ENCODE measurements at places on chromosomes 11 and 22.

DNA sequence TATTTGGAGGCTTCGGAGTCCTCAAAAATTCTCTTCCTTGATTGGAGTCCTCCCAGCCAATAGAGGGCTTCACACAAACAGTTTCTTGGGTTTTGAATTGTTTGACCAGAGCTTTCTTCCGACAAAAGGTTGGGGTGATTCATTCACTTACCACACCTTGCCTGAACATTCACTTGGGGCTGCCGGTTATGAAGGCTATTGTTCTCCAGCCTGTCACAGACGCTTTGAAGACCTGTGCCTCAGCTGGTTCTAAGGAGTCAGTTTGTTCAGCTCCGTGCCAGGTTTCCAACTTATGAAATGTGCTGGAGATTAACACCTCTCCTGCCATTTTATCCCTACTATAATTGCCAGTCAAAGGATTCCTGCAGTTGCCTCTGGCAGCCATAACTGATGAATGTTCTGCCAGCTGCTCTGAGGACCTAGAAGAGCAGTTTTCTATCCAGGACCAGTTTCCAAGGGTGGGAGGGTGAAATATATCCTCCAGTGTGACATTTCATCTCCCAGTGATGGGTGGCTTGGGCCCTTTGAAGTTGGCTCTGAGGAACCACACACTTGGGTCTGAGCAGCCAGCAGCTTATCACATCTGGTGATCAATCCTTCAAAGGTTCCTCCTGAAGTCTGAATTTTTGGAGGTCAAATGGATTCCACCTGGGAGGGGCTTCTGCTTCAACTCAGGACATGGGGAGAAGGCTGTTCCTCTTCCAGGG, 31.4 kb downstream of the LIMK2 start:
- no peak for DNase-seq

DNA sequence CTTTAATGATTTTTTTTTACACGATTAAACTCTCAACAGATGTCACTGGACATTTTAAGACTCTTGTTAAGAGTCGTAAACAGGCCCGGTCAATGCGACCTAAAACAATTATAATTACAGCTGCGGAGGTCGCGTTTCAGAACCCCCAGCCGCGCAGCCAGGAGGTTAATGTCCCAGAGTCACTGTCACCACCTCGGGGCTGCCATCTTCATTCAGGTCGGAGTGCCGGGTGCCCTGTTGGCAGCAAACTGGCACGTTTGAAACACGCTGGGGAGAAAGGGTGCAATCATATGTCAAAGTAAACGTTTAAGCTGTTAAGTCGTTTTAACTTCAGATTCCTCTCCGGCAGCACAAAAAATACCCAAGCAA, 711 bp upstream of the PHF21B start:
- DNase-seq: no peak

GRCh38 chr11:88152381-88152780, 22.9 kb downstream of the RAB38 start:
- no peak for DNase-seq

GRCh38 chr11:35276396-35277145, 137.6 kb downstream of the CD44 start:
- no peak for DNase-seq

DNA sequence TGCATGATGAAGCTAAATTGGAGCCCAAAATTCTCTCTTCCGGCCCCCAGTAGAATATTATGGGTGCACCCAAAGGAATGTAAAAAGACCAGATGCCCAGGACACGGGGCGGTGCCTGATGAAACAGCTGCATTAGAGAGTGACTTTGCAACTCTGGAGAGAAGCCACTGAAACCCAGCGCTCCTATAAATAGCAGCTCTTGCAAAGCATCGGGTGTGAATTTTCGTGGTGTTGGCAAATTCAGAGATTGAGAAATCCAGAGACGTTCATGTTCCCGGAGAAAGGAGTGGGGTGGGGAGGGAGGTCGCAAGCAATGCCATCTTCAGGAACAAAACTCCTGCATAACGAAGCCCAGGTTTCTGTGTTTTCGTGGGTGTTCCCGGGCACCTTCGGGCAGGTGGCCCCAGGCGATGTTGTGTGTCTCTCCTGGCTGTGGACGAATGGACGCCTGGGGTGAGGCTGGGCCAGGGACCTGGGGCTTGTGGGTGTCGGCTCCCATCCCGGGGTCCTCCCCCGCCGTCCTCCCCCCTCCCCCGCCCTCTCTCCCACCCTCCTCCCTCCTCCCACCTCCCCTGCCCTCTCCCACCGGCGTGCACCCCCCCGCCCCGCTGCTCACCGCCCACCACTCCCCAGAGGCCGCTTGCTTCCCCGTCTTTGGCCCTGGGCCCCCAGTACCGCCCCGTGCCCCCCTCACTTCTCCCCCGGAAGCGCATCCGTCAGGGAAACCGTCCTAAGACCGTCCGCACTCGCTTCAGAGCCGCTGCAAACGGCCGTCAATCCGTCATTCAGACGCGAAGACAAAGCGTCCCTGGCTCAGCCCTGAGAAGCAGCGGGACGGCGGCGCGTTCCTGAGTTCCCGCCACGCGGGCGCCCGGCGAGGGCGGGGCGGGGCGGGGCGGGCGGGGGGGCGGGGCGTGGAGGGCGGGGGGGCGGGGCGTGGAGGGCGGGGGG, 26.7 kb upstream of the TOLLIP start:
- DNase-seq: peak; percentile 81

- DNase-seq: no peak
Observed at GRCh38 chr11:6570691-6571427, 32.6 kb downstream of the RRP8 start.

- DNase-seq: no peak
Observed at GRCh38 chr11:107921997-107922396, 6.3 kb upstream of the RAB39A start.

DNA sequence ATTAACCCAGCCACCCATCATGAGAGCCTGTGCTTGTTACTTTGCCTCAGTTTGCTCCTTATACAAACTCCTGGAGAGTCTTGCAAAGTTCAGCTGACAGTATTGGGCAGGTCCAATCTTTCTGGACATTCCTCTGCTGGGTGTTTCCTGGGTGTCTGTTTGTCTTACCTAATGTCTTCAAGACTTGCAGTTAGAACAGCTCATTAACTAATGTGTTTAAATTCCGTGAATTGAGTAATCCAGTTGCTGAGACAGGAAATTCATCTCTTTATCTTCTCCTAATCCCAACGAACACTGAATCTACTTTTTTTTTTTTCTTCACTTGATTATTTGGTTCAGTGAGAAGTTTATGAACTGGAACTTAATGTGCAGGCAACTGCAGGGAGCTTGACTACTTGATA, 20.6 kb downstream of the BCO2 start:
- DNase-seq: no peak

GRCh38 chr11:34585304-34585734, 35.6 kb upstream of the EHF start:
- DNase-seq: no peak

DNA sequence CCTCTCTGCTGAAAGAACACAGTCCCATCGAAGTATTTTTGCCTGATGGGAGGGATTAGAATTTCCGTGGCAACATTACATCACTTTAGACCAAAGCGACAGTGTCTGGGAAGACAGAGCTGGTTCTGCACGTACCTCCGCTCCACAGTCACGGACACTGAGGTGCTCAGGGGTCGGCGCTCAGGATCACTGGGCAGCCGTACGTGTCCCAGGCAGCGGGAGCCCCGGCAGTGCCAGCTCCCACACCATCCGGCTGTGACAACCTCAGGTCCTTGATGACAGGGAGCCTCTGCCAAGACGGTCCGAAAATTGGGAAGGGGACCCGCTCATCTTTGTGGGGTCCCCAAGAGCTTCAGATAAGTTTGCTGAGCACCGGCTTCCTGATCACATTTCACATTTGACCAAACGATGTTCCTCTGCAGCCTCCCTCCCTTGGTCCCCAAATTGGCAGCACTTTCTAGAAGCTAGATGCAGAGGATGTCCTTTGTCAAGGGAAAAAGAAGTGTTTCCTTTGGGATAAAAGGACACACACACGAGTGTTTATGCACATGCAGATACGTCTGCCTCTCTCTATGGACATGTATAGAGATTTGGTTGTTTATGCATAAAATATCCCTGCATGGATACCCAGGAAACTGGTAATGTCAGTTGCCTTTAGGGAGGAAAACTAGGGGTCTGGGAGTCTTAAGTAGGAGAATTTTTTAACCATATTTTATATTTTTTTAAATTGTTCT, 61.6 kb upstream of the LINC01488 start:
- no peak for DNase-seq

- DNase-seq: no peak
Observed at GRCh38 chr22:20004464-20004863, 12.2 kb downstream of the ARVCF start.

- DNase-seq: no peak
Observed at GRCh38 chr11:69551963-69552362, 70.5 kb downstream of the LINC01488 start.

DNA sequence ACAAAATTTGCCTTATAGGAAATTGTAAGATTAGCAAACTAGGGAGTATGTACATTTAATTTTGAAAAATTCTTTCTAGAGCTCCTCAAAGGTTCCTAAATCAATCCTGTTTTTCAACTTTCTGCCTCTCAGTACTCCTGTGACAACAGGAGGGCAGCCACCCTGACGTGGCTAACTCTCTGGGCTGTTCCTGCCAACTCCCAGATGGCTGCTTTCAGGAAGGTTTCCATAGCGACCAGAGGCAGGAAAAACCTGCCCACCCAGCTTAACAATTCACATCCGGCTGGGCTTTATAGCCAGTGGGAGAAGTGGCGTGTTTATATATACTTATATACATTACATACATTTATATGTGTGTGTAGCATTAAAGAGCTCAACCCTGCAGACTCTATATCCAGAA, 26.5 kb downstream of the SGSM3 start:
- no peak for DNase-seq

DNA sequence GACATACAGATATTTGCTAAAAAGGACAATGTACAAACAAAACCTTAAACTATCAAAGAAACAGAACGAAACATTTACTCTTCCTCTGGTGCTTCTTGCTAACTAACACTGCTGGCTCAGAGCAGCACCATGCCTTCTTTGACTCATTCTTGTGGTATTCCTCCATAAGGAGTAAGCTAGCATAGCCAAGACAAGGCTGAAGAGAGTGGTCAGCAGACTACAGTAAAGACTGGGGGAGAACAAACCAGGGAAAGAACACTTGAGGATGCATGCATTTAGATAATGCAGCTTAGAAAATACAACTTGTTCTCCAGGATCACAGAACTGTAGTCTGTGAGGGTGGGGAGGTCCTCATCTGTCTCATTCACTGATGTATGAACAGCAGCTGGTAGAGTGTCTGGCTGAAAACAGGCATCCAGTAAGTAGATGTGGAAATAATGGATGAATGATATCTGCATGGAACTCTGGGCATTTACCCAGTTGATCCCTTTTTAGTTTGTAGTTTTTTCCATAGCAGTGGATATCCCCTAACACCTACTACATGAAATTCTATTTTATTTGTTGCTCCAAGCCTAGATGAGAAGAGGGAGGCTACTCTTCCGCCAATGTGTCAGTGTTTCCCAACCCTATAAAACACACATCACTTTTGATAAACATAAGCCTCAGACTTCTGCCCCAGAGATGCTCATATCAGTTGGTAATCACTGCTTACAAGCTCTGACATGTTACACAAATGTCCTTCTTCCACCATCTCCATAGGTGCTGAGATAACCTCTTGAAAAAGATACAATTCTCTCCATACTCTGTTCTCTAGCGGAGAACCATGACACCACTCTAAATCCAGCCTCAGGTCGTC, 7.3 kb downstream of the SNX19 start:
- no peak for DNase-seq

DNA sequence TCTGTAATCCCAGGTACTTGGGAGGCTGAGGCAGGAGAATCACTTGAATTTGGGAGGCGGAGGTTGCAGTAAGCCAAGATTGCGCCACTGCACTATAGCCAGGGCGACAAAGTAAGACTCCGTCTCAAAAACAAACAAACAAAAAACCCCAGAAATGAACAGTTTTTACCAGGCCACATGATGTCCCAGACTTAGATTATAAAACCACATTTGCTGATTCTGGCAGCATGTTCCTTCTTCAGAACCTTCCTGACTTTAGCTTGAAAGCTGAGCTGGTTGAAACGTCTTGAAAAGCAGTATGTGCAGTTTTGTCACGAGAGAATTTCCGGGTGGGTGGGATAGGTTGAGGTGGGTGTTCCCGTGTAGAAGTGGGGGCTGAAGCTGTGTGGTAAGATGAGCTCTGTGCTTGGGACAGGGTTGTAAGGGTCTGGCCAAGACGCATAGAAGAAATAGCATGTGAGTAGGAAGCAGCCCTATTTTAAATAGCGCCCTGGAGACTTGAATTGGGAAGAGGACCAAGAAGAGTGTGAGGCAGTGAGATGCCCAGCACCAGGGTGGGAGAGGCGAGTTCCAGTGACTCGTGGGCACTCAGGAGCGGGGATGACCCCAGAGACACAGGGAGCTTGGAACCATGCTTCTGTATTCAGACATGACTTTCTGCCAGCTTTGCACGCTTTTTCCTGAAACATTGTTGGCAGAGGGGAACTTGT, 7.6 kb downstream of the AP2A2 start:
- no peak for DNase-seq

DNA sequence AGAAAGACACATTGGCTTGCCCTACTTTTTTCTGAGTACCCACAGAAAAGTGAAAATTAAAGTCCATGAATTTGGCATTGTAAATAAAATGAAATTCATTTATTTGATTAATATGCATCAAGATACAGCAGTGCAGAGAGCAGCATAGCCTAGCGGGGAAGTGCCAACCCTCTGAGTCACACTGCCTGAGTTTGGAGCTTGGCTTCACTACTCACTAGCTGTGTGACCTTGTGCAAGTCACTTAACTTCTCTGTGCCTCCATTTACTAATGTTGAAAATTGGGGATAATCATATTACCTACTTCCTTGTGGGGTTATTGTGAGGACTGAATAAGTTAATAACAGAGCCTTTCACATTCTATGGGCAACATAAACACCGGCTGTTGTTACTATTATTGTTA, 111.5 kb upstream of the CSNK2A3 start:
- DNase-seq: no peak

DNA sequence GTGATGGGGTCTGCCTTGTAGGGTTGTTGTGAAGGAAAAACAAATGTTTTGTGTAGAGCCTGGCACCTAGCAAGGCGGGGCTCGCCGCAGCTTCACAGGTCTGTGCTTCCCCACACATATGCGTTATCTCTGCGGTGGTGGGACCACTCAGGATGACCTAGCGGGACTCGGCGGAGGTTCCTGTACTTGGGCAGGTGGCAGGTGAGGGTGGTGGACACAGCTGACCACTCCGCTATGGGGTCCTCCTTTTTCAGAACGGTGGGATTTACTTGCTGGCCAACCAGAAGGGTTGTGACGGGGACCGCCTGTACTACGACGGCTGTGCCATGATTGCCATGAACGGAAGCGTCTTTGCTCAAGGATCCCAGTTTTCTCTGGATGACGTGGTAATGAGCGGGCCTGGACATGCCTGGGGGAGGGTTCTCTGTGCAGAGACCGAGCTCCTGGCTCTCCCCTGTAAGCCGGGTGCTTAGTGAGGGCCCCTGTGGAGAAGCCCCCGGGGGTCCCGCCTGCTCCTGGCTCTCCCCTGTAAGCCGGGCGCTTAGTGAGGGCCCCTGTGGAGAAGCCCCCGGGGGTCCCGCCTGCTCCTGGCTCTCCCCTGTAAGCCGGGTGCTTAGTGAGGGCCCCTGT, 21.3 kb downstream of the NADSYN1 start:
- no peak for DNase-seq

- DNase-seq: no peak
Observed at GRCh38 chr11:12963051-12963450, 46.1 kb upstream of the RASSF10 start.

GRCh38 chr11:119843877-119844276, 114.9 kb upstream of the NECTIN1 start:
- no peak for DNase-seq

GRCh38 chr11:45982656-45983470, 60.4 kb downstream of the LARGE2 start:
- DNase-seq: peak; percentile 54

- no peak for DNase-seq
Observed at GRCh38 chr22:29195964-29196666, 9.6 kb upstream of the EMID1 start.

- DNase-seq: peak; percentile 62
Observed at GRCh38 chr11:125923012-125923579, 18.8 kb downstream of the DDX25 start.
